ENCODE measurements at places on chromosomes 7 and 10.

DNA sequence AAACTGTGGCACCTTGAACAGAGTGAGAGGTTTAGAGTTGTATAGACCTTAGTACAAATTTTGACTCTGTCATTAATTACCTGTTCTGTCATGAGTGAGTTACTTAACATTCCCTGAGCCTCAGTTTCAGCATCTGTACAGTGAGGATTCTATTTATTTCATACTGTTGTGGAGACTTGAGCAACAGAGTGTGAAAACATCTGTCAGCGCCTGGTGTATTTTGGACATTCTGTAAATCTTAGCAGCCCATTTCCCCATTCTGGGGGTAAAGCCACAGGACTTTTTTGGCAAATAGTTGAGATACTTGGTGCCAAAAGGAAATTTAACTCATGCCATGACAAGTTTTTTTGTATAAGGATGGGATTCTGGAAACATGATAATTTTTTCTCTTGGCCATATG, 94.8 kb downstream of the AUTS2 start:
- no peak for DNase-seq

GRCh38 chr10:123673198-123673597, 7.0 kb downstream of the GPR26 start:
- DNase-seq = no peak

GRCh38 chr10:113894581-113894980, 40.1 kb downstream of the NHLRC2 start:
- no peak for DNase-seq

GRCh38 chr7:102042016-102042656, 224.7 kb downstream of the CUX1 start:
- DNase-seq = peak; percentile 86

- no peak for DNase-seq
These were observed 232.9 kb upstream of the CCDC6 start for GRCh38 chr10:60139290-60139689.

DNA sequence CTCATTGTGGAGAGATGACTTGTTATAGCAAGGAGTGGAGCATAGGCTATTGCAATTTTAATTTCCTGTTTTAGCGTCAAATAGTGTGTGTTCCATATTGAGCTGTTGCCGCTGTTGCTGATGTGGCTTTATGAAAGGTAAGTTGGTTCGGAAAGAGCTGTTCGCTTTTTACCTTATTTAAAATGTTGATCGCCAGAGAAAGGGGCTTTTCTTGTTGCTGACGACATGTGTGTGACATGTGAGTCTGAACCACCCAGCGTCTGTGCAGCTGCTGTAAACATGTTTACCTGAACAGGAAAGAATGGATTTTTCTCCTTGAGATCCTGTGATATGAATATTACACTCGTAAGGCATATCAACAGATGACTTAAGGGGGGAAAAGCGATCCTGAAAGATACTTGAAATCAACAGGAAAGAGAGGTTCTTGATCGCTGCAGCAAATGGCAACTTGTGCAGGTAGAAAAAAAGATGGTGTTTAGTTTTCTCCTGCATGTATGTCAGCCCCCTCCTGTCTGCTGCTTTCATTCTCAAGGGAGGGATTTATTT, 2.5 kb downstream of the ZEB1 start:
- peak; percentile 24 for DNase-seq

GRCh38 chr7:5375925-5376324, 47.7 kb downstream of the TNRC18 start:
- no peak for DNase-seq

GRCh38 chr7:22697876-22698606, 29.0 kb upstream of the IL6 start:
- DNase-seq = no peak

GRCh38 chr7:158445421-158446175, 142.0 kb downstream of the PTPRN2 start:
- DNase-seq = no peak

- DNase-seq = no peak
These were observed 345.5 kb downstream of the REEP3 start for GRCh38 chr10:63866747-63867140.

GRCh38 chr10:3140280-3140679, 32.3 kb downstream of the PITRM1 start:
- no peak for DNase-seq

- DNase-seq = no peak
These were observed 258.6 kb downstream of the BMPER start for GRCh38 chr7:34163956-34164355.

GRCh38 chr7:28145931-28146330, 34.7 kb downstream of the JAZF1 start:
- DNase-seq = no peak

- no peak for DNase-seq
These were observed 93.0 kb downstream of the CPVL start for GRCh38 chr7:29053105-29053872.

GRCh38 chr7:128940494-128941322, 3.0 kb downstream of the IRF5 start:
- DNase-seq = no peak

DNA sequence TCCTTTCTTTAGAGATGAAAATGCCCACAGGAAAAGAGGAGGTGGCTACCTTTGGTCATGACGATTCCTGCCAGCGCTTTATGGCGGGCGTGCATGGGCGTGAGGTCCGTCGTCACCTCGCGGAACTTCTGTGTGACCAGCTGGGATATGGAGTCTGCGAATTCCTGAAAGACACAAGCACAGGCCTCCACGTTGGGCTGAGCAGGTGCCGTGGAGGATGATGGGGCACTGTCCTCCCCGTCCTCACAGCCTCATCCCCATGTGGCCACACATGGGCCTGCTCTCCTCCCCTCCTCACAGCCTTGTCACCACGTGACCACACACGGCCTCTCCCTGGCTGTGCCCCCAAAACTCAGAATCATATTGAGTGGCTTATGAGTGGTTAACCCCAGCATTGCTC, 214.7 kb downstream of the WDR37 start:
- no peak for DNase-seq

DNA sequence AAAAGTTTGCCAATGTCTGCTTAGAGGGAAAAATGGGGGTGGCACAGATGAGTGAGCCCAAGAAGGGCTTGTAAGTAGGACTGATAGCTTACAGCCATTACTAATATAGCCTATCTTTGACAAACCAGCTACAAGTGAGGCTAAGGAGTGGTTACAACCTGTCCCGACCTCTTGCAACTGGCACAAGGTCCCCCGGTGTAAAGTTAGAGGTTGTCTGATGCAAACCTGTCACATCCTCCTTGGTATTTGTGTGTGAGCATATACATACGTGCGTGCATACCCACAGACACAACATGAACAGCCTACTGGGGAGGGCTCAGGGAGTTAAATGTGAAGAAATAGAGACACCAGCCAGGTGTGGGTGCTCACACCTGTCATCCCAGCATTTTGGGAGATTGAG, 14.6 kb downstream of the ADAP1 start:
- DNase-seq = no peak

- DNase-seq = no peak
These were observed 90.3 kb downstream of the FAM13C start for GRCh38 chr10:59272061-59272460.

GRCh38 chr7:412313-412710, 107.3 kb downstream of the PDGFA start:
- no peak for DNase-seq

- DNase-seq = no peak
These were observed 22.2 kb upstream of the PARP12 start for GRCh38 chr7:140084972-140085371.

GRCh38 chr7:77565917-77566316, 28.8 kb downstream of the PTPN12 start:
- DNase-seq = peak; percentile 85

DNA sequence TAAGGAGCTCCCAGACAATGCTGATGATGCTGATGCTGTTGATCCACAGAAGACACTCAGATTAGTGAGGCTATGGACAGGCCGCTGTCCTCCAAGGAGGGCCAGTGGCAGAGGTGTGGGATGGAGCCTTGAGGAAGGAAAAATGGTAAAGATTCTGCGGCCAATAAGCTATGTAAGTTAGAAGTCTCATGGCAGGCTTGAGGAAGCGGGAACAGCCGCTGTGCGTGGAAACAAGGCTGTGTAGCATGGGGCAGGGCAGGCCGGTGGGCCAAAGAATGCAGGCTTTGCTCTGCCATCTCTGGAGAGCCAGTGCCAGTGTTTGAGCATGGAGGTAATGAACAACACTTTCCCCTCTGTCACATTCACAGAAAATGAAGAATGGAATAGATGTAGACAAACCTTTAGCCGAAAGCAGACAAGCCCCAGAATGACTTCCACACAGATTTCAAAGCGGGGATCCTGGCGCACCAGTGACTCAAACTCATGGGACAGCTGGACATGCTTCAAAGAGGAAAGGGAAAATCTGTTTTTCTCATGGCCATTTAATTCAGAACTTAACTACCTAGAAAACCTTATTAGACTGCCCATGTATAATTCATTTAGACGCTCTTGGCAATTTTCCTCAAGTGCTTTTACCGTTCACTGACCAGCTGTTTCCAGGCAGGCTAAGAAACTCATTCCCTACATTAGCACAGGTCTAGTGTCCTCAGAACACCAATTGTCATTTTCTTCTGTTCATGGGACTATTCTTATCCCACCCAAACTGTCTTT, 16.9 kb upstream of the FIGNL1 start:
- no peak for DNase-seq

DNA sequence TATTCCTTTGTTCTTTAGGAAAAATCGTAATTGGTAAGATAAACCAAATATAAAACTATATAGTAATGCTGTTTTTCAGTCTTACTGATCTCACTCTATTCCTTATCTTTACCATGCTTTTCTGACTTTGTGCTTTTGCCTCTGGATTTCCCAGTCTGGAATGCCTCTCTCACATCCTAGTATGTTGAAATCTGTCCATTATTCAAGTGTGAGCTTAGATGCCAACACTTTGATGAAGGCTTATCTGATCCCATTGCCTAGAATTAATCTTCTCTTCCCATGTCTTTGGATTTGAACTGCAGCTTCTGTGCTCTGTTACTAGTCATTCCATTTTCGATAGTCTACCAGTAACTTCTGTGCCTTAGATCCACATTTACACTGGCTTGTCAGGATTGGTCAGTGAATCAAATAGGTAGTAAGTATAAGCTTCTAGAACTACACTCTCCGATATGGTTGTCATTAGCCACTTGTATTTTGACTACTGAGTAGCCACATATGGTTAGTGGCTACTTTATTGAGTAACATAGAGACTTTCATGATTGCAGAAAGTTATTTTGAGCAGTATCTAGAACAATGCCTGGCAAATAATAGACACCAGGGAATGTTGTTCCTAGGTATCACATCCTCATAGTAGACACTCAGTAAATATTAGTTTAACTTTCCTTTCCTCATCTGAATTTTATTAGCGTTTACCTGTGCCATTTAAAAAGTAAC, 92.9 kb downstream of the BMPR1A start:
- DNase-seq = no peak

GRCh38 chr10:122338609-122339441, 35.7 kb upstream of the PLEKHA1 start:
- DNase-seq = no peak

DNA sequence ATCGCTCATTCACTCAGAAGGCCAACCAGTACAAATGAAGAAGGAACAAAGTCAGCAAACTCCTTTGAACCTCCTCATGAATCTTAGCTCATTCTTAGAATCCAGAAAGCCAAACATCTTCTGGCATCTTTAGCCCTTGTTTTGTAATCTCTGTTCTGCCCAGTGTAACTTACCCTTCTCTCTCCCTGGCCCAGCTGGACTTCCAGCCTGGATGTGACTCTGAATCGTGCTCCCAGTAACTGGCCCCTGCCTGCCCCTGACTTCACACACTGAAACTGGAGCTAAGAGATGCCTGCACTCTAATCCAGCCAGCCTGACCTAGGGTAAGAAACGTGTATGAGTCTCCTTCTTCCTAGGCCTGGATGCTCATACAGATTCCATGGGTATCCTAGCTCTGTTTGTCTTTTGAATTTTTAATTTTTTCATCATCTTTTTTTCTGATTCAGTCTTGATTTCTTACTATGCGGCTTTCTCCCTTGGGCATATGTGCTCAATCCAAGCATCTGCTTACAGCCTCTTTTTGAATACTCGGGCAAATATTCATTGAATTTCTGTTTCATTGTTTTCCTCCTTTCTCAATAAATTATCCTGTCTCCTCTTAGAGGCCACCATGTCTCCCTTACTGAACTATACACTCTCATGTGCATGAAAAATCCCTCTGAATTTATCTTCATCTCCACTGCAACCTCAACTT, 845.6 kb upstream of the AUTS2 start:
- no peak for DNase-seq

DNA sequence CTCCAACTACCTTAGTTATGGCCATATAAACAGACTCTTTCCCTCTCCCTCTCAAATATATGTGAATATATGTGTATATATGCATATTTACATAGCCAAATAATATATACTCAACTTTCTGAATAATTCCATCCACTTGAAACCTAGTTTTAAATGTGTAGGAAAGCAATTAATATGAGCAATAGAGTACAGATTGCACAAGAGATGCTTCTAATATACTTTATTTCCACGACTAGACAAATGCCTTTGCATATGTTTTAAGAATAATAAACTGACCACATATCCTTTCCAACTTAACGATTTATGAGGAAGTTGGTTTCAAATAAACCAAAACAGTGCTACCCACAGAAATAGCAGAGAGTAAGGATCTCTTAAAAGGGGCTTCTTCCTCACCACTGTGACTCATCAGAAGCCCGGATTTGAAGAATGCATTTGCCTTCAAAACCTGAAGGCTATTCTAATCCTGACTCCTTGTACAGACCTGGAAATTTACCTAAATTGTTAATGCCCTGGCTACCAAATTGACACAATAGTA, 266.3 kb downstream of the AHR start:
- peak; percentile 90 for DNase-seq

DNA sequence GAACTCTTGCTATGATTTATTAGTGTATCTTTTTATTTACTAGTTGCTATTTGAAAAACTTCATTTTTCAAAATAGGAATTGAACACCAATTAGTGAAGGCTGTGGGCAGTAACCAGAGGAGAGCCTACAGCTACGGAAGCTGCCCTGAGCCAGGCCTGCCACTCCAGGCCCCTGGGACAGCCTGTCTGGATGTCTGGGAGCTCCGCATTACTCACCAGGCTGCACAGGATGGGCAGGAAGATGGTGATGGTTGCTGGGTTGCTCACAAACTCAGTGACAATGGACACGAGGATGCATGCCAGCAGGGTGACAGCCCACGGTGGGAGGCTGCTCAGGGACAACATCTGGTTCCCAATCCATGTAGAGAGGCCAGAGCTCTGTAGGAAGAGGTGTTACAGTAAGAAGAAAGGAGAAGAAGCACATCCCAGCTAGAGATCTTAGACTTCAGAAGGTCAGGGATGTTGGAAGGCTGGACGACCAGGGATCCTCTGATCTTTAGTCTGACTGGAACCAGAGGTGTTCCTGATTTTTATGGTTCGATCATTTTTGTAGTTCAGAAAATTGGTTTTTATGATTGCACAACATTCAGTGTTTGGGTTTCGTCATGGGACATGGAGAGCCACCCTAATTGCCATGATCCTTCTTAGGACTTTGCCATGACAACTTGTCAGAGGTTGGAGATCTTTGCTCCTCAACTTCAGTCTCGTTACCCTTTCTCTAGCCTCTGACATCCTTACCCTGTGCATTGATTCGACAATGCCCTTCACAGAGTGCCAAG, 23.2 kb downstream of the STMP1 start:
- no peak for DNase-seq

DNA sequence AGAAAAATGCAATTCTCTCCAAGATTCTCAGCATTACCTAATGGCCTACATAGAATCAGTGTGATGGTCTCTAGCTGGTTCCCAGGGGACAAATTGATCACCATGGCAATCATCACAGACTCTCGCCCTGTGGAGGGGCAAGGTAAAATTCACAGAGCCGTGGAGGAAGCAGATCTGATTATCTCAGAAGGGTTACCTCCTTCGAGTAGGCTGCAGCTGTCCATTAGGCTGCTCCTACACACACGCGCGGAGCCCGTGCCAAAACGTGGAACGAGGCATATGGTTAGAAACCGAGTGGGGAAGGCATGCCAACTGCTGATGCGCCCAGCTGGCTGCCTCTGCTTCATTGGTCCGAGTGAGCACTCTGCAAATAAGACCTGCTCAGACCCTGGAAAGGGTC, 52.8 kb upstream of the PTER start:
- no peak for DNase-seq

All from IMR-90 (cell line).